ENCODE measurements at places on chromosomes 3 and 15.

DNA sequence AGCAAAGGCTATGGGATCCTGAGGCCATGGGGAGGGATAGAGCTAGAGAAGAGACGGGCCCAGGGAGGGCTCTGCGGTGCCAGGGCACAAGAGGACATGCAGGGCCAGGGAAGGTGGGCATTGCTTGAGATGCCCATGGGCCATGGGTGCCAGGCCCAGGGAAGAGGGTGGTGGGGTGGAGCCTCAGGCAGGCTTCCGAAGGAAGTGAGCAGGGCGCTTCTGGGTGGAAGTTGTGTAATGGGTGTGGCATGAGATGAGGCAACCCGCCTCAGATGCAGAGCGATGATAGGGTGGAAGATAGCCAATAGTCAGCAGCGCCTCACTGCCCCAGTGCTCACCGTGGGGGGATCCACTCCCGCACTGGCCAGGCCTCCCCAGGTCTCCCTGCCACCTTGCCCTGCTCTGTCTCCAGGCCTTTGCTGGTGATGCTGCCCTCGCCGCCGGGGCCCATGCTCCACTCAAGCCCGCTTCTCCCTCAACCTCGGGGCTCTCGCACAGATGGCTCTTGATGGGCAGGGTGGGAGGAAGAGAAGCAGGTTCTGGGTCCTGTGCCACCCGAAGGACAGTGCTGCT lies 51.4 kb downstream of the DNAJB8 start:
- DNase-seq, result no peak

GRCh38 chr15:88428053-88428452 lies 39.1 kb downstream of the MRPL46 start:
- DNase-seq, result no peak

GRCh38 chr15:45729141-45729540 lies 94.3 kb downstream of the SQOR start:
- DNase-seq, result no peak

- DNase-seq, result no peak
These were observed 78.9 kb downstream of the TGFBR2 start for GRCh38 chr3:30685267-30685667.
